ENCODE measurements at places on chromosomes 11 and 22. TPM values are rescaled to one million over a fixed set of nuclear protein-coding genes. Genes with fewer than 3 reads are reported as not detected.

OR52I2 gene
- total RNA-seq = not detected

OR4D6 gene
- total RNA-seq = not detected

SLC15A3 gene
- total RNA-seq = 4.5 TPM

PATE1 gene
- total RNA-seq = not detected

C22orf31 gene
- total RNA-seq = not detected

USH1C gene
- not detected for total RNA-seq

PIH1D2 gene
- 2.2 TPM for total RNA-seq

RIN1 gene
- total RNA-seq = 68.2 TPM

C11orf16 gene
- total RNA-seq = not detected

OR51S1 gene
- not detected for total RNA-seq

ALX4 gene
- total RNA-seq = not detected

RAG2 gene
- not detected for total RNA-seq

GLYAT gene
- not detected for total RNA-seq

NTM gene
- total RNA-seq = 2.6 TPM

NELL1 gene
- total RNA-seq = not detected

C11orf54 gene
- total RNA-seq = 17.3 TPM

CSRP3 gene
- total RNA-seq = not detected

KCNJ1 gene
- total RNA-seq = not detected

TNNT3 gene
- total RNA-seq = not detected

CYTH4 gene
- total RNA-seq = 0.59 TPM

OR52H1 gene
- not detected for total RNA-seq

SLCO2B1 gene
- total RNA-seq = 0.59 TPM

TOB2 gene
- 28.7 TPM for total RNA-seq

KCTD21 gene
- 9.2 TPM for total RNA-seq

TBX1 gene
- not detected for total RNA-seq

ST3GAL4 gene
- 16.0 TPM for total RNA-seq

PGR gene
- total RNA-seq = under 0.01 TPM

RPS13 gene
- total RNA-seq = 653 TPM

MYEOV gene
- 23.9 TPM for total RNA-seq

SYT12 gene
- total RNA-seq = under 0.01 TPM

PVALB gene
- not detected for total RNA-seq

NCAM1 gene
- total RNA-seq = 0.37 TPM

ZP1 gene
- 0.98 TPM for total RNA-seq

CCDC89 gene
- 4.8 TPM for total RNA-seq

NEFH gene
- 0.37 TPM for total RNA-seq

OR8G5 gene
- not detected for total RNA-seq

AGBL2 gene
- 0.37 TPM for total RNA-seq

All from subcutaneous preadipocyte (primary cell).